ENCODE measurements at places on chromosomes 3 and 15. TPM values are rescaled to one million over a fixed set of nuclear protein-coding genes. Genes with fewer than 3 reads are reported as not detected.

DNA sequence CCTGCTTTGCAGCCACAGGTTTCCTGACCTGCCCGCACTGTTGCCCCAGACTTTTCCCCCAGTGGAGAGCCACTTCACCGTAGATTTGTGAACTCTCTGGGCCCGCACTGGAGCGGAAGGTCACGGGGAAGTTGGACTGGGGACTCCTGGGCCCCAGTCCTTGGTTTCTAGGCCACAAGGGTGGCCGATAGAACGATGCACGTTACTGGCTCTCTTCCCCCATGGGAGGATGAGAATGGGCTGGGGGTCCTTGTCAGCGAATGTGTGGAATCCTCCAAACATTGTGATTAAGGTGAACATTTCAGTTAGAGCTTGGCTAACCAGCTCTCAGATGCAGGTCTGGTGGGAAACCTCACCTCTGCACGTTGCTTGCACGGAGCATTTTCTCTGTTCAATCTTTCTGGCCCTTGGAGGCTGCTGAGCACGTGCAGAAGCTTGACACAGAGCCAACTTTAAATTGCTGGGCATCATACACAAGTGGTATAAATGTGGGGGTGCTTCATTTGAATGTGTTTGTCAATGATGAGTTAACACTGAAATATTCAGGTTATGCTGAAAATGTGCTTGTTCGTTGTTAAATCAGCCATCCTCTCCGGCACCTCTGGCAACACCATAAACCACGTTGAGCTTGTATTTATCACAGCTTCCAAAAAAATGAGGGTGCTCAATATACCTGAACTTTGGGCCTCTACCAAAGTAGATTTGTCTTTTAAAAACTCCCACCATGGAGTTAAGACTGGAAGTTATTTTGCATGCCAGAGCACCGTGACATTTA, 976 bp downstream of the DIS3L start:
- peaks cover 3% of the 10 kb centered on the region for H3K4me1 ChIP-seq
- peak overlapping the region; percentile 71 for H3K4me3 ChIP-seq
- no peaks in the 10 kb centered on the region for H3K27me3 ChIP-seq
- peak; percentile 13 for DNase-seq
- peak overlapping the region; percentile 76 for H3K27ac ChIP-seq

MRAS gene
- 0.45 TPM for total RNA-seq

DNA sequence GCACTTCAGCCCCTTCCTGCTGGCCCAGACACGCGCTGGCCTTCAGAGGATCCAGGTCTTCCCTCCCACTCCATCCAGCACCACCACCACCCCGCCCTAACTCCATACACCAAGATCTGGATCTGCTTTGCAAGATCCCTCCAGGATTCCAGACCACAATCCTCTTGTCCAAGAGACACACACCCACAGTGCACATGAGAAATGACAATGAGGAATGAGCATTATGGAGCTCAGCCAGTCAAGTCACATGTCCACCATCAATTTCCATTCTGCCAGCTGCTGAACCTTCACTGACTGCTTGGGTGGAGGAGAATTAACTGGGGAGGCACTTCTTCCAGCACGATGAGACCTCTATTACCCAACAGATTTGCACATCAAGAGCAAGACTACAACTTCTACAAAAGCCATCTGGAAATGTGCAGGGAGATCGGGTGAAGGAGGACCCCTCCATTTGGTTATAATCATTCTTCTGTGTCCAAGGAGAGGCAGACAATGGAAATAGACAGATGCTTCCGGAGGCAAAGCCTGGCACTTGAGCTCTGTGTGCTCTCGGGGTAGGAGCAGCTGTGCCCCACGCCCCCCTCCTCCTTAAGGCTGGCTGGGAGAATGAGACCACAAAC, 12.3 kb upstream of the SPATA12 start:
- no peaks in the 10 kb centered on the region for H3K27me3 ChIP-seq
- H3K4me1 ChIP-seq = peaks cover 11% of the 10 kb centered on the region
- no peak for DNase-seq
- H3K27ac ChIP-seq = no peak overlapping the region

GRCh38 chr3:135191708-135192107, 396.6 kb downstream of the EPHB1 start:
- H3K27me3 ChIP-seq = no peaks in the 10 kb centered on the region
- DNase-seq = no peak
- H3K4me3 ChIP-seq = no peak overlapping the region
- H3K4me1 ChIP-seq = peaks cover under 1% of the 10 kb centered on the region
- peaks cover 10% of the 10 kb centered on the region for H3K36me3 ChIP-seq

SMCO1 gene
- total RNA-seq = not detected

DNA sequence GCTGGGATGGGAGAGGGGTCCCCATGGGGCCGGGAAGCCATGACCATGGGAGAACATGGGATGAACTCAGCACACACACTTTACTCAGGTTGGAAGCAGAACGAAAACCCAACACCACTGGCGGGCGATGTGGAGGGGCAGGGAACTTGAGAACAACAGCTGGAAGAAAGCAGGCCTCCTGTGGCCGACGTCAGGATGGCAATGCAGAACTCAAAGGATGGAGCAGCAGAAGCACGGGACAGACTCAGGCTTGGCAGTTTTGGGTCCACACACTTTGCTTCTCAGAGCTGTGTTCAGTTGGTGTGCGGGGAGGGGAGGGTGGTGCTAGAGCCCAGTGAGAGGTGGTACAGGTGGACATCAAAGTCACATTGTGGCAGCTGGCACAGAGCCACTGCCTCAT, 80.7 kb downstream of the SEC22A start:
- H3K4me3 ChIP-seq = no peak overlapping the region
- H3K27ac ChIP-seq = no peak overlapping the region
- no peak for DNase-seq
- no peaks in the 10 kb centered on the region for H3K27me3 ChIP-seq
- H3K36me3 ChIP-seq = no peaks in the 10 kb centered on the region
- no peaks in the 10 kb centered on the region for H3K4me1 ChIP-seq

ILDR1 gene
- 7.4 TPM for total RNA-seq

- H3K27me3 ChIP-seq = no peaks in the 10 kb centered on the region
- H3K4me3 ChIP-seq = no peak overlapping the region
- H3K36me3 ChIP-seq = no peaks in the 10 kb centered on the region
- no peak overlapping the region for H3K27ac ChIP-seq
- no peaks in the 10 kb centered on the region for H3K4me1 ChIP-seq
These were observed 144.0 kb downstream of the AQP9 start for GRCh38 chr15:58282060-58282708.

CELF6 gene
- total RNA-seq = 0.24 TPM

DNA sequence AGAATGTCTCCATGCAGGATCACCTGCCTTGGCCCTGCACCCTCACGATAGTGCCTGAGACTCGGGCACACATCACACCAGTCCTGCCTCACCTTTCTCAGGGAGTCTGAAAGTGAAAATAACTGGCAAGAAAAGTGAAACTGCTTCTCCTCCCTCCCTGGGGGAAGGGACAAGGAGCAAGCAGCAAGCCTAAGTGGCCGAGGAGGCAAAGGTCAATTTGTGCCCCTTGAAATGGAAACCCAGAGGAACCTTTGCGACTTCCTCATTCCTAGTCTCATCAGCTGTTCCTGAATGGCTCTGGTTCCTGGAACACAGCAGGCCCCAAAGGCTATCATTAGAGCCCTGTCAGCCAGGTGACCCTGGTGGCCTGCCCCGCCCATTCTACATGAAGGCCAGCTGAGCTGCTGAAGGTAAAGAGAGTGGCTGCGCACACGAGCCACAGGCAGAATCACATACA, 28.0 kb upstream of the SLCO2A1 start:
- no peaks in the 10 kb centered on the region for H3K36me3 ChIP-seq
- H3K27me3 ChIP-seq = peaks cover 2% of the 10 kb centered on the region
- DNase-seq = no peak
- no peak overlapping the region for H3K4me3 ChIP-seq

SCAANT1 gene
- 1.7 TPM for total RNA-seq

Data from GM12878 (cell line).